ENCODE measurements at places on chromosomes 6 and 20. TPM values are rescaled to one million over a fixed set of nuclear protein-coding genes. Genes with fewer than 3 reads are reported as not detected.

GRCh38 chr6:5443491-5443890 is 182.2 kb downstream of the FARS2 start:
- no peaks in the 10 kb centered on the region for H3K27me3 ChIP-seq
- H3K4me3 ChIP-seq = no peak overlapping the region
- H3K4me1 ChIP-seq = peaks cover 13% of the 10 kb centered on the region
- no peaks in the 10 kb centered on the region for H3K36me3 ChIP-seq
- DNase-seq = no peak
- H3K27ac ChIP-seq = no peak overlapping the region

The UNC5CL gene
- 1.4 TPM for total RNA-seq

- no peak overlapping the region for H3K4me3 ChIP-seq
- no peaks in the 10 kb centered on the region for H3K36me3 ChIP-seq
- DNase-seq = no peak
- H3K4me1 ChIP-seq = peaks cover 16% of the 10 kb centered on the region
Measured at GRCh38 chr6:106518748-106519147, 110.5 kb downstream of the RTN4IP1 start.

GRCh38 chr6:36963451-36964290 is 9.1 kb downstream of the PI16 start:
- H3K36me3 ChIP-seq = peaks cover 24% of the 10 kb centered on the region
- no peak overlapping the region for H3K27ac ChIP-seq
- H3K4me1 ChIP-seq = peaks cover 8% of the 10 kb centered on the region
- DNase-seq = peak; percentile 80
- H3K4me3 ChIP-seq = no peak overlapping the region
- no peaks in the 10 kb centered on the region for H3K27me3 ChIP-seq

GRCh38 chr6:88871498-88871897 is 91.9 kb downstream of the RNGTT start:
- no peak overlapping the region for H3K27ac ChIP-seq

- no peak for DNase-seq
- no peaks in the 10 kb centered on the region for H3K27me3 ChIP-seq
- no peak overlapping the region for H3K27ac ChIP-seq
- no peaks in the 10 kb centered on the region for H3K4me1 ChIP-seq
- no peaks in the 10 kb centered on the region for H3K36me3 ChIP-seq
- H3K4me3 ChIP-seq = no peak overlapping the region
Measured at GRCh38 chr6:1296079-1296478, 15.8 kb upstream of the FOXQ1 start.

The YIPF3 gene
- 100 TPM for total RNA-seq

DNA sequence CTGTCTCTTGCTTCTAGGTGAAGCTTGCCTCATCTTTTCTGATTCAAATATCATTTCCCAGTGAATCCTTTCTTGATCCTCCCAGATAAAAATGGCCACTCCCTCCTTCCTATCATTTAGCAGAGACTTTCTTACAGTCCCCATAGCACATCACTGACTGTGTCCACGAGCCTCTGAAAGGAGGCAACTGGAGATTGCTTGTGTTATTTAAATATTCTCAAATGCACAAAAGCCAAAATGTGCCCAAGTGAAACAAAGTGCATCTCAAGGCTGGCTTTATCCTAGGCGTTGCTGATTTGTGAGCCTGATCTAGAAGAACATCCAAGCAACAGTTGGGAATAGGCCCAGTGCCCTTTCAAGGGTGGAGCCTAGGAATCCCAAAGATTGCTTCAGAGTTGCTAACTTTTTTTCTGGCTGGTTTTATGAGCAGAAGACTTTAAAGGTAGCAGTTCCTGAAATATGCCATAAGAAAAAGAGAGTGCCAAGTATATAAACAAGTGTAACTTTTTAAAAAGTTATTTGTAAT is 393.6 kb downstream of the CD83 start:
- no peaks in the 10 kb centered on the region for H3K36me3 ChIP-seq
- H3K4me1 ChIP-seq = no peaks in the 10 kb centered on the region
- H3K4me3 ChIP-seq = no peak overlapping the region
- no peaks in the 10 kb centered on the region for H3K27me3 ChIP-seq

The OPRM1 gene
- not detected for total RNA-seq

DNA sequence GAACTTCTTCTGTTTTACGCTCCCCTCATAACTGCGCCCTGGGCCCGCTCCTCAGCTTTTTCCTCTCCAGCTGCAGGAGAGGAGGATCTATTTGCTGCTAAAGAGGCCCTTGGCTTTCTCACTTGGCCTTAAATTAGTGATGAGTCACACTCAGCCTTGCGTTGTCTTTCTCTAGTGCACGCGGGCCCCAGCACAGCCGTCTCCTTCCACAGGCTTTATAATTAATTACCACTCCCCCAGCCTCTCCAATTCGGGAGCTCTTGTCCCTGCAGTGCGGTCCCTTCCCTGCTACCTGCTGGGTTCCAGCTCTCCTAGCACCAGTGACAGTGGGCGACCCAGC is 25.2 kb downstream of the PACSIN1 start:
- no peaks in the 10 kb centered on the region for H3K36me3 ChIP-seq
- H3K27ac ChIP-seq = no peak overlapping the region
- H3K27me3 ChIP-seq = no peaks in the 10 kb centered on the region

The GPX5 gene
- not detected for total RNA-seq

DNA sequence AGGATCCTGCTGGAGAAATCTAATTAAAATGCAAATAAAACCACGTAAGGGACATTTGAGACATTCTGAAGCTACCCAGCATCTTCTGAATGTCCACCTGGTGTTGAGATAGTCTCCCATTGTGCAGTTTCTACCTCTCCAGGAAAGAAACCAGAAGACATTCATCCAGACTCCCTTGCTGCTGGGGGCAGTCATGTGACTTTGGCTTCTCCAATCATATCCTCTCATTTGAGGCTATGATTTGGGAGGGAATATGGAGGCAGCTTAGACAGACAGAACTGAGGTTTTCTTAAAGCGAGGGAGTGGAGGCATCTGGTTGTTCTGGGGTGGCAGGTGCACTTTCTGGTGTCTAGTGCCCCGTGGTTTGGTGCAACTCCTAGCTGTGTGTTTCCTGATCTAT is 315.2 kb upstream of the SULF2 start:
- no peaks in the 10 kb centered on the region for H3K27me3 ChIP-seq
- H3K4me3 ChIP-seq = no peak overlapping the region
- H3K4me1 ChIP-seq = no peaks in the 10 kb centered on the region
- DNase-seq = peak; percentile 8
- H3K27ac ChIP-seq = no peak overlapping the region

The MCCD1 gene
- total RNA-seq = not detected

The RAD21L1 gene
- not detected for total RNA-seq

DNA sequence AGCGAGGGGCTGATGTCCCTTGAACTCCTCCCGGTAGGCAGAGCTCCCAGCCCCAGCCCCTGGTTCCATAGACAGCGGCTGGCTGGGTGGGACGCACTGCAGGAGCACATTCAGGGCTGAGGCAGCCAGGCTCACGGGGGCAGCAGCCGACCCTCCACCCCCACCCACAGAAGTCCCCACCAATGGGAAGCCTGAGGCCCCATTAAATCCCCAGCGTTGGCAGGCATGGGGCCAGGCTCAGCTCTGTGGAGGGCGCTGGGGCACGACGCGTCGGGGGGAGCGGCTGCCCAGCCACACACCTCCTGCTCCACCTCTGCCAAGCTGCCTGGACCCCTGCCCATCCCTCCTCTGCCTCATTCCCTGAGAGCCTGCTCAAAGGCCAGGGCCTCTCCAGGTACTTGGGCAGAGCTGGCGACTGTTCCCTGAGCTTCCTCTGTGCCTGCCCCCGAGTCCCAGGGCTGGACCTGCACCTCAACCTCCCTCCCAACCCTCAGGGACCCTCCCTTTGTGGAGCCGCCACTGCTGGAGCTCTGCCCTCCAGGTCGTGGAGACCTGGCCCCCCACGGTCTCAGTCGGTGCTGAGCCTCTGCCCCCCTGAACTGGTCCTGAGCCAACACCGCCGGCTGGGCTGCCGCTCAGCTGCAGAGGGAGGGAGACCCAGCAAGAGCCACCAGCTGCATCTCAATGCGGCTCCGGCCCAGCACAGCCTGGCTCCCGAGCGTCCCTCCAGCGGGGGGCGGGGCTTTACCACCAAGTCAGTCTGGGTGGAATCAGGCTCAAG is 9.1 kb downstream of the CHRNA4 start:
- no peak overlapping the region for H3K4me3 ChIP-seq
- H3K4me1 ChIP-seq = no peaks in the 10 kb centered on the region
- no peak for DNase-seq

- DNase-seq = no peak
- H3K4me1 ChIP-seq = no peaks in the 10 kb centered on the region
- H3K4me3 ChIP-seq = no peak overlapping the region
- no peaks in the 10 kb centered on the region for H3K27me3 ChIP-seq
- no peak overlapping the region for H3K27ac ChIP-seq
Measured at GRCh38 chr20:53425941-53426340, 167.7 kb downstream of the ZNF217 start.

GRCh38 chr6:56766139-56766805 is 123.6 kb upstream of the DST start:
- H3K4me1 ChIP-seq = peaks cover 4% of the 10 kb centered on the region
- DNase-seq = no peak
- no peaks in the 10 kb centered on the region for H3K27me3 ChIP-seq
- H3K27ac ChIP-seq = no peak overlapping the region
- H3K36me3 ChIP-seq = no peaks in the 10 kb centered on the region

GRCh38 chr6:9408402-9409117 is 973.2 kb upstream of the SLC35B3 start:
- H3K36me3 ChIP-seq = no peaks in the 10 kb centered on the region
- no peak overlapping the region for H3K4me3 ChIP-seq
- H3K27ac ChIP-seq = no peak overlapping the region
- H3K27me3 ChIP-seq = no peaks in the 10 kb centered on the region

- H3K36me3 ChIP-seq = peaks cover 17% of the 10 kb centered on the region
- H3K4me3 ChIP-seq = no peak overlapping the region
- H3K27me3 ChIP-seq = no peaks in the 10 kb centered on the region
- no peak overlapping the region for H3K27ac ChIP-seq
- no peak for DNase-seq
Measured at GRCh38 chr6:47598367-47598766, 100.0 kb upstream of the ADGRF4 start.

- H3K4me1 ChIP-seq = no peaks in the 10 kb centered on the region
- no peak overlapping the region for H3K27ac ChIP-seq
- no peaks in the 10 kb centered on the region for H3K27me3 ChIP-seq
- H3K4me3 ChIP-seq = no peak overlapping the region
- no peaks in the 10 kb centered on the region for H3K36me3 ChIP-seq
Measured at GRCh38 chr6:155580904-155581303, 125.3 kb upstream of the NOX3 start.

- H3K4me3 ChIP-seq = no peak overlapping the region
- no peaks in the 10 kb centered on the region for H3K27me3 ChIP-seq
- H3K4me1 ChIP-seq = no peaks in the 10 kb centered on the region
- DNase-seq = no peak
- H3K36me3 ChIP-seq = no peaks in the 10 kb centered on the region
Measured at GRCh38 chr6:54390362-54390761, 82.1 kb downstream of the TINAG start.

DNA sequence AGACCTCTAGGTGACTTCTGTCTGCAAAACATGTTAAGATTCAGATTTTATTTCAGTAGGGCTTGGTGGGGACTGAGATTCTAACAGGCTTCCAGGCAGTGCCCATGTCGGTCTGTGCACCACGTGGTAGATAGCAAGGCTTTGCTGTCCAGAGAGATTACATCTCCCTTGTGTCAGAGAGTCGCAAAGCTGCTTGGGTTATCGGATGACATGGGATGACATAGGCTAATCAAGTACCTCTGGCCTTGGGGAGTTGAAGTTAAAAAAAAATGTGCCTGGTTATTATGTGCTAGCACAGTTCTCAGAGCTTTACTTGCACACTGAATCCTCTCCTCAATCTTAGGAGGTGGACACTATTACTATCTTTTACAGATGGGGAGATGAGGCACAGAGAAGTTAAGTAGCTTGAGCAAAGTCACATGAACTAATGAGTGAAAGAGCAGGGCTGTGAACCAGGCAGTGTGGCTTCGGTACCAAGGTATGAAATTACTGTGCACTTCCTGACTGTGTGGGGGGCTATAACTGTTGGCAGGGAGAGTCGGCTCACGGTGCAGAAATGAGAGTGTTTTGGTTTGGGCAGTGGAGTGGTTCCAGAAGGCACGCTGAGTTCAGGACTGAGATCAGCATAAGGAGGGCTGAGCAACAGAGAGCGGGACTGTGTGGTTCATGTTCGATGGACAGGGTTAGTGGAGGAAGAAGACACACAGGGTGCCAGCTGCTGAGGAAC is 41.1 kb downstream of the FARS2 start:
- no peaks in the 10 kb centered on the region for H3K4me1 ChIP-seq
- DNase-seq = no peak
- H3K4me3 ChIP-seq = no peak overlapping the region
- H3K36me3 ChIP-seq = no peaks in the 10 kb centered on the region

The LAMA2 gene
- 42.1 TPM for total RNA-seq

- H3K27ac ChIP-seq = no peak overlapping the region
- H3K4me1 ChIP-seq = peaks cover 13% of the 10 kb centered on the region
- no peak for DNase-seq
- H3K27me3 ChIP-seq = no peaks in the 10 kb centered on the region
- peaks cover 62% of the 10 kb centered on the region for H3K36me3 ChIP-seq
Measured at GRCh38 chr20:49852522-49853080, 40.0 kb downstream of the SLC9A8 start.

The SYTL3 gene
- 8.7 TPM for total RNA-seq

DNA sequence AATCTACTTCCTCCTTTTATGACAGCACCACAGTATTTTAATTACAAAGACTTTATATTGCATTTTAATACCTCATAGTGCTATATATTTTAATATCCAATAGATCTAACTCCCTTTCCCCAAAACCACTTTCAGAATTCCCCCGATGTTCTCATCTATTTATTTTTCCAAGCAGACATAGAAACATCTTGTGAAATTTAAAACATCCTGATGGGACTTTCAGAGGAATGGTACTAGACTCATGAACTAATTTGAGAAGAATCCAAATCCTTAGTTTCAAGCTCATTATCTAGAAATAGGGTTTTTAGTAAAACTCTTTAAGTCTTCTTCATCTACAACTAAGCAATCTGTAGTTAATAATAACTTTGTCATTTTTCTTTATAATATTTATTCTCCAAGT is 97.0 kb downstream of the TRERF1 start:
- no peaks in the 10 kb centered on the region for H3K4me1 ChIP-seq
- H3K27me3 ChIP-seq = no peaks in the 10 kb centered on the region
- H3K27ac ChIP-seq = no peak overlapping the region
- no peaks in the 10 kb centered on the region for H3K36me3 ChIP-seq

GRCh38 chr20:42441864-42442331 is 747.8 kb downstream of the PTPRT start:
- no peak overlapping the region for H3K4me3 ChIP-seq
- H3K4me1 ChIP-seq = no peaks in the 10 kb centered on the region
- DNase-seq = no peak

GRCh38 chr6:135854799-135855198 is 3.3 kb downstream of the PDE7B start:
- DNase-seq = no peak
- no peaks in the 10 kb centered on the region for H3K36me3 ChIP-seq
- no peak overlapping the region for H3K27ac ChIP-seq
- no peaks in the 10 kb centered on the region for H3K27me3 ChIP-seq

GRCh38 chr20:44211177-44212039 is 837 bp upstream of the OSER1 start:
- H3K36me3 ChIP-seq = peaks cover 3% of the 10 kb centered on the region
- peaks cover 37% of the 10 kb centered on the region for H3K4me1 ChIP-seq
- peak overlapping the region; percentile 94 for H3K27ac ChIP-seq
- DNase-seq = no peak
- no peaks in the 10 kb centered on the region for H3K27me3 ChIP-seq

The IP6K3 gene
- 4.6 TPM for total RNA-seq

The FAXC gene
- total RNA-seq = 5.4 TPM

The TAPBP gene
- total RNA-seq = 191 TPM

The FAM209B gene
- not detected for total RNA-seq
